ENCODE measurements at places on chromosomes 3 and 15.

DNA sequence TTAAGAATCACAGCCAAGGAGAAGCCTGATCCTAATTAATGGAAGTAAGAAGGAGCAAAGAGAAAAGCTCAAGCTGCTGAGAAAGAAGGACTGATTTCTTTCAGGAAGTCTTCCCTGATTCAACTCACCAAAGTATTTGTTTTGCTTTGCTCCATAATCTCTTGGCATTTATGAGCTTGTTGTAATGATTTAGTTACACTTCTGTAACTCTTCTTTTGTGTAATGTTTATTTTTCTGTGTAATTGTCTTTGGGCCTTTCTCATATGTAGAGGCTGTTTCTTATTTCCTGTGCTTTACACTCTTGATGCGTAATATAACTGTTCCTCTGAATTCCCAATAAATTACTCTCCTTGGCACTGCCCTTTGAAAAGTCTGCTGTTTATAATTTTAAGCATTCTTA lies 80.0 kb downstream of the COL6A5 start:
- DNase-seq: no peak

DNA sequence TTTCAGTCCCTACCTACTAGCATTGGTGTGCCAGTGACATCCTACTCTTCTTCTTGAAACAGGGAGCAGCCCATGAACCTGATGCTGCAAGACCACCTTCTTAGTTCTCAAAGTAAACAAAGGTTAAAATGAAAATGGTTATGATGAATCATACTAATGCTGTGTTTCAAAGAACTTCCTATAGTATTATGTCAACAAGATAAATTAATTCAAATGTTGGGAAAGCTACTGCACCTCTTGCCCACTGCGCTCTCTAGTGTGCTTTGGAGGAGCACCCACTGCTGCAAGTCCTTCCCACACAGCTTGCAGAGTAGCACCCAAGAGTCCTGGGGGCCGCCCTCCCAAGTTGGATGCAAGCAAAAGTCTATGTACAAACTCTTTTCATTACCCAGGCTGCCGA lies 81.1 kb downstream of the CD200R1L start:
- DNase-seq: no peak

DNA sequence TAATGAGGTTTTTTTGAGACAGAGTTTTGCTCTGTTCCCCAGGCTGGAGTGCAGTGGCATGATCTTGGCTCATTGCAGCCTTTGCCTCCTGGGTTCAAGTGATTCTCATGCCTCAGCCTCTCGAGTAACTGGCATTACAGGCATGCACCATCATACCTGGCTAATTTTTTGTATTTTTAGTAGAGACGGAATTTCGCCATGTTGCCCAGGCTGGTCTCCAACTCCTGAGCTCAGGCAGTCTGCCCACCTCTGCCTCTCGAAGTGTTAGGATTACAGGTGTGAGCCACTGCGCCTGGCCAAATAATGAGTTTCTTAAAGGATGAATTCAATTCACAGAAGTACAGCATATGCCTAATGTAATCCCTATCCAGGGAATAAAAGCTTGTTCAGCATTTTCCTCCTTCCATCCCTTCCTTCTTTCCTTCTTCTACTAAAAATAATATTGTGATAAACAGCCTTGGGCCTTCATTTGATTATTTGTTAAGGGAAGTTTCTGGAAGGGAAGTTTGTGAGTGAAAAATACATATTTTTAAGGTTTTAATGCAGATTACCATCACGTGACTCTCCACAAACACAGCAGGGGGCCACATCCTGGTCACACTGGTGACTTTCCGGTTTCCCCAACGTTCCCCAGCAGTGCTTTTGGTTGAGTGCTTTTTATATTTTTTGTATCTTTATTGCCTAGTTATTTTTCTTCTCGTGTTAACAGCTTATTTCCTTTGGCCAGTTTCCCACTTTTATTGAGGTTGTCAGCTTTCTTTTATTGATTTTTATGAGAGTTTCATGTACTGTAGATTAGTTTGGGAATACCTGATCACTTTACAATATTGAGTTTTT lies 116.8 kb downstream of the USP13 start:
- DNase-seq: no peak

- no peak for DNase-seq
Observed at GRCh38 chr3:130707902-130708601, 38.6 kb downstream of the PIK3R4 start.

DNA sequence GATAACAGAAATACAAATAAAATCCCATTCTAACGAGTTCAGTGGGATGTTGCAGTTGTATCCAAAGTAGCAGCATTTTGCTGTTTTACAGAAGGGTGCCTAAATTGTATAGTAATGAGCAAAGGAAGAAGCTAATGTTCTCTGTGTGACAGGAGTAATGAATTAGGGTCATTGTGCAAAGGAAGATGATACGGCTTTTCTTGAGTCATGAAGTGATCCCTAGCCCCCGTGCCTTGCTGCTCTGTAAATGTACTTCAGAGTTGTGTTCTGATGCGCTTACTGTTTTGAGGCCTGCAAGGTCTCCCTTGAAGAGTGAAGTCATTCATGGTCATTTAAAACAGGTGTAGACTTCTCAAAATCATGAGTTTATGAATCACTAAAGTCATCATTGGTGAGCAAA lies 37.9 kb downstream of the ATP1B3 start:
- no peak for DNase-seq

DNA sequence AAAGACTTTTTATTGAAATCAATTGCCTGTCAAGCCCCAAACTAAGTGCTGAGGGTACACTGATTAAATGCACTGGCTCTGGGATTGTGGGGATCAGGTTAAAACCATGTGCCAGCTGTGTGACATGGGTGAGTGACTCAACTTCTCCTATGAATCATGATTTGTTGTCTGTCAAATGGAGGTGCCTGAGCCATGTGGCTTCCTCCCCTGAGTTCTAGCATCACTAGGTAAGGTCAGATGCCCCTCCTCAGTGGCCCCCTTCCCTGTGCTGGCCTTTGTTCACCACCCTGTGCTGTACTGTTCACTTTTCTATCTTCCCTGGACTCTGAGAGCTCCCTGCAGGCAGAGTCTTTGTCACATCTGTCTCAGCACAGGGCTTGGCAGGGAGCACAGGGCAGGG lies 43.6 kb upstream of the ATP2B2 start:
- no peak for DNase-seq

- no peak for DNase-seq
Observed at GRCh38 chr3:127954640-127955039, 39.6 kb downstream of the KBTBD12 start.

DNA sequence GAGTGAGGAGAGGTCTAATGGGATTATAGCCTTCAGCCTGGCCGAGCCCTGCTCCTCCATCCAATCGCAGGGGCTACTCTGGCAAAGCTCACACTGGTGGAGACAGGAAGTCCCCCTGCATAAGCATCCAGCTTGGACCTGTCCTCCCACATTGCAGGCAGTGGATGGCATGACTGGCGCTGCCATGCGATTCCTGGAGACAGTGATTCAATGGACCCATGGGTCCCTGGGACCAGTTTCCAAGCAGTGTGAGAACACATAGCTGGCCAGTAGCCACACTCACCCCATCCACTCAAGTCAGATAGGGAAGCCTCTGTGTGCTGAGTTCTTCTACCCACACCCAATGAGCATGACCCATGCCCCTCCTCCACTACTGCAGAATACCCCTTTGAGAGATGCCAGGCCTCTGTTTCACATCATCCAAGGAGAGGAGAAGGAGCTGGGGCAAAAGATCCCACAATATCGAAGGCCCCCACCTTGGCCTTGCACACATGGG lies 18.1 kb upstream of the POC1A start:
- DNase-seq: no peak

- no peak for DNase-seq
Observed at GRCh38 chr3:69747511-69748258, 8.4 kb downstream of the MITF start.

DNA sequence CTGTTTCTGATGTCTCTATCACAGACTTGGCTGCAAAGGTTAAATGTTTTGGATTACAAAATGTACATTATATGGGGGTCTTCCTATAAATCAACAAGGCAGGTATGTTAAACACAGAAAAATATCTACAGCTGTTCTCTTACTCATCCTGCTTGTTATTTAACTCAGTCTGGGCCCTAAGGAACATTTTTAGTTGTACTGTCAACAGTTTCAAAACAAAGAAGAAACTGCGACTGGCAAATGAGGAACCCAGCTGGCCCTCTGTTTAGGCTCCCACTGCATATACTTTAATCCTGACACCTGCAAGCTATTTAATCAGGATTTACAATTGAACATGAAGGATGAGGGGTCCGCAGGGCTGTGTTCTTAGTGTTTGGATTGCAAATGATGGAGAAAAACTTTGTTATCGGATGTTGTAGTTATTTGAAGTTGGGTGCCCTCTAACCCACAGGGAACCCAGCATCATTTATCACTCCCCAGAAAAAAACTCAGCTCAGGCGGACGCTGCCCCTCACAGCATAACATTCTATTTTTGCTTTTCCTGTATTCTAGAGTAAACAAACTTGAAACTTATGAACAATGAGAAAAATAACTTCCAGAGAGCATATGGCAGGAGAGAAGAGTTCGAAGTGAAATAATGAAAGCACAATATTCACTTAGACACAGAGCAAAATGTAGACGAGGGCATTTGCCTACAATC lies 91.2 kb downstream of the POLR2M start:
- DNase-seq: no peak

DNA sequence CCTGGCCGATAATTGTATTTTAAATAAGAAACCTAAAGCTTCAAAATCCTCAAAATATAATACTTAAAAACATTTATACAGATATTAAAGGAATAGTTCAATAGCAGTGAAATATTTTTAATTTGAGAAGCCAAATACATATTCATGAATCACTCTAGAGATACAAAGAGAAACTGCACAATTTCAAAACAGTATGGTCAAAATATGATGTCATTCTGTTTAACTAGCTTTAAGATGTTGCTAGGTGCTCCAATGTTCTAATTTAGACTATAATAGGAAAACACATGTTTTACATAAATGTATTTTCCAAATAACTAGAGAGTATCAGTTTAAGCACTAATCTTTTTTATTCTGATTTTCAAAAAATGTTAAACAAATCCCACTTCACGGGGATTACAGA lies 10.3 kb upstream of the NRROS start:
- DNase-seq: no peak

- no peak for DNase-seq
Observed at GRCh38 chr15:36950371-36950770, 150.0 kb downstream of the MEIS2 start.

DNA sequence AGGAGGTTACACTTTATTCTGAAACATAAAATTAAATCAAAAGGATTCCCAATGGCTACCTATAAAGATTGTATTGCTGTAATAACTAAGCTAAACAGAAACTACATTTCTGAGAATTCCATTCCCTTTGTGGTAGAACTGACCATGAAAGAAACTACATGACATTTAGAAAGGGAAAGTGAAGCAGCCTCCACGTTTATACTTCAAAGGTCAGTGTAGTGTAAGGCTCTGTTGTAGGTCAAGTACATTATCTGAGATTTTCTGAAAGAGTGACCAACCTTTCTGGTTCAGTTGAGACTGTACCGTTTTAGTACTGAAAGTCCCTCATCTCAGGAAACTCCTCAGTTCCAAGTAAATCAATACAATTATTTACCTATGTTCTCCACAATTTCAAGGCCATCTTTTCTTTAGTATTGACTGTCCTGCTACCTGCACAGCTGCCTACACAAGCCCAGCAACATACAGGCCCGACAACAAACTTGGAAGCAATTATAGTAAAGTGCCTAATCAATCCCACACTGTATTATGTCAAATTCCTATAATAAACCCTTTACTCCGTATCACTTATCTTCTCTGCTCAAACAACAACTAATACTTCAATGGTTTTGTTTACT lies 343.0 kb downstream of the PLOD2 start:
- no peak for DNase-seq

- DNase-seq: no peak
Observed at GRCh38 chr3:61299343-61300005, 48.2 kb upstream of the FHIT start.

DNA sequence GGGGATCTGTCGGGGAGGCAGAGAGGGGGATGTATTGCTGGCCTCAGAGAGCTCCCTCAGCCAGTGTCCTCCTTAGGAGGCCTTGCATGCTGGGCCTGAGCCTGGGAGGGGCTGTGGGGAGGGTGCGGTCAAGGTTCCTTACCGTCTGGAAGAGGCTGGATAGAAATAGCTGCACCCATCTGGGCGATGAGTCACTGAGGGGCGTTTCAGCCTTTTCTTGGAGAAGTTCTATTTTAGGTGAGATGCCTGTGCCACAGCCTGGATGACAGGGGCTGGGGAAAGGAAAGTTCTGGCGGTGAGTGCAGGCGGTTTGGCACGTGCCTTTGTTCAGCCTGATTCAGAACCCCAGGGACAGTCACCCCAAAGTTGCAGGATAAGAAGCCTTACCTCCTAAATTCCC lies 35.7 kb upstream of the APEH start:
- DNase-seq: no peak

Data from large intestine (tissue), 12 donors.